ENCODE measurements at places on chromosomes 1 and 21. TPM values are rescaled to one million over a fixed set of nuclear protein-coding genes. Genes with fewer than 3 reads are reported as not detected.

Gene SPRR2G
- not detected for total RNA-seq

Gene SERTAD4
- total RNA-seq: 0.24 TPM

Gene RAB3B
- total RNA-seq: 3.8 TPM

Gene GFI1
- total RNA-seq: 7.1 TPM

Gene FCER1G
- total RNA-seq: 17.4 TPM

- no peak for DNase-seq
These were observed 58.7 kb downstream of the IGSF21 start for GRCh38 chr1:18166341-18166740.

- DNase-seq: no peak
These were observed 8.6 kb downstream of the EDEM3 start for GRCh38 chr1:184745929-184746638.

DNA sequence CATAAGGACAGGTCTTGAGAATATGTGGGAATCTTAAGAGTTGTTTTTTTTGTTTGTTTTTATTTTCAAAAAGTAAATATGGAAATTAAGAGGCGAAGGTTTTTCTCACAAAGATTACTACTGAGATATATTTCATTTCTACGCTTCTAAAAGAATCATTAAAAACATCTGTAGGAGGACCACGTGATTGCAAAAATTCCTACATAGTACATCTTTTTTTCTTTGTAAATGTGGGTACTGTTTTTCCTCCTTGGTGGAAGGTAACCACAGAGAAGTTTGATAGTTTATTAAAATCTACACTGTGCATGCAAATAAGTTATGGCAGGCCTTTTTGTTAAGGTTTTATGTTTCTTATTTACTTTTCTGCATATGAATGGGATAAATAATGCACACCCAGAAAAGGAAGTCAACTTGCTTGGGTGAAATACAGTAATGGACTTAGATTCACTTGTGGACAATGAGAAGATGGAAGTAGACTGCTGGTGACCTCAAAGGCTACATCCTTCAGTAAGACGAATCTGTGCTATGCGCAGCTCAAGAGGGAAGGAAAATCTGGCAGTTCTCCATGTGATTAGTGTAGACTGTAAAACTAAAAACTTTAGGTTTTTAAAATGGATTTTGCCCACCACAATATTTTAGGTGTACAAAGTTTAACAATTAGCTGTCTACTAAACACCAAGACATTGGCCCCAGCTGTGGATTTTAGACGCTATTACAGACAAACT, 2.0 kb downstream of the AK5 start:
- no peak for DNase-seq

- DNase-seq: no peak
These were observed 530.5 kb downstream of the PTBP2 start for GRCh38 chr1:97252076-97252475.

DNA sequence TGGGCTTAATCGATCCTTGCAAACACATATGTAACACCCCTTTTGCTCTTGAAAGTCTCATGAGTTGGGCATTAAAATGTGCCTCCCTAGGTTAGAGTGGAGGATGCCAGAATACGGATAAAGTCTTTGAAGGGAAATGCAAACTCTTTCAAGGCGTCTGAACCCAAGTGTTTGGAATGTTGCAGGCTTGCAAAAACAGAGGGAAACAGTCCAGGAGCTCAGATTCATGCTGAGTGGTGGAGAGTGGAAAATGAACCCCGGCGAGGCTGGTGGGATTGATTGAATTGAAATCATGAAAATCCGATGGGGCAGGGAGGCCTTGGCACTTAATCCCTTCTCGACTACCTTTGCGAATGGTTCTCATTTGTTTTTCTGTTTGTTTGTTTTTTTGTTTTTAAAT, 175.5 kb downstream of the PGBD5 start:
- no peak for DNase-seq

GRCh38 chr1:116257341-116257767, 115.7 kb upstream of the ATP1A1 start:
- no peak for DNase-seq

GRCh38 chr1:30881319-30882181, 27.0 kb downstream of the SDC3 start:
- no peak for DNase-seq

DNA sequence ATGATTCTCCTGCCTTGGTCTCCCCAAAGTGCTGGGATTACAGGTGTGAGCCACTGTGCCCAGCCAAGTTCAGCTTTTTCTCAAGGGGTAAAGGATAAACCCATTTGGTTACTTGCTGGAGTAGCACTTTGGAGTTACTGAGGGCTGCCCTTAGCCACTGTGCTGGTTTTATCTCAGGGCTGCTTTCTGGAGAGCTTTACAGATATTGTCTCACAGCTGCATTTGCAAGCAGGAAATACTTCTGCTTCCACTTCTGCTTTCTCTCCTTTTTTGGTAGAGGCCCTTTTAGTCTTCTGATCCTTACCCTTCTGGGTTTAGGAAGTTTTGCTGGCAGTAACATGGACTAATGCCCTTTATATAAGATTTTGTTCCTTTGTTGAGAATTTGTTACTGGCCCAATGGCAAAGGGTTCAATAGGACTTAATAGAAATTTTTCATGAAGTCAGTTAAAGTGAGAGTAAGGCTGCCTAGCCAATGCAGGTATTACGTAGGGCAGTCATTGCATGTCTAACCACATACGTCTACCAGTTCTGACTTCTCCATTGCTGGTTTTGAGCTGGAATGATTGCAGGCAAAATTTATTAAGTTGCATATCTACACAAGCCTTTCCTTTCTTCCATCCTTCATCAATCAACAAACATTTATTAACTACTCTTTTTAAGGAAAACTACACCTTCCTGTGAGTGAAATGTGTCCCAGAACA, 24.4 kb downstream of the CAP1 start:
- DNase-seq: no peak

DNA sequence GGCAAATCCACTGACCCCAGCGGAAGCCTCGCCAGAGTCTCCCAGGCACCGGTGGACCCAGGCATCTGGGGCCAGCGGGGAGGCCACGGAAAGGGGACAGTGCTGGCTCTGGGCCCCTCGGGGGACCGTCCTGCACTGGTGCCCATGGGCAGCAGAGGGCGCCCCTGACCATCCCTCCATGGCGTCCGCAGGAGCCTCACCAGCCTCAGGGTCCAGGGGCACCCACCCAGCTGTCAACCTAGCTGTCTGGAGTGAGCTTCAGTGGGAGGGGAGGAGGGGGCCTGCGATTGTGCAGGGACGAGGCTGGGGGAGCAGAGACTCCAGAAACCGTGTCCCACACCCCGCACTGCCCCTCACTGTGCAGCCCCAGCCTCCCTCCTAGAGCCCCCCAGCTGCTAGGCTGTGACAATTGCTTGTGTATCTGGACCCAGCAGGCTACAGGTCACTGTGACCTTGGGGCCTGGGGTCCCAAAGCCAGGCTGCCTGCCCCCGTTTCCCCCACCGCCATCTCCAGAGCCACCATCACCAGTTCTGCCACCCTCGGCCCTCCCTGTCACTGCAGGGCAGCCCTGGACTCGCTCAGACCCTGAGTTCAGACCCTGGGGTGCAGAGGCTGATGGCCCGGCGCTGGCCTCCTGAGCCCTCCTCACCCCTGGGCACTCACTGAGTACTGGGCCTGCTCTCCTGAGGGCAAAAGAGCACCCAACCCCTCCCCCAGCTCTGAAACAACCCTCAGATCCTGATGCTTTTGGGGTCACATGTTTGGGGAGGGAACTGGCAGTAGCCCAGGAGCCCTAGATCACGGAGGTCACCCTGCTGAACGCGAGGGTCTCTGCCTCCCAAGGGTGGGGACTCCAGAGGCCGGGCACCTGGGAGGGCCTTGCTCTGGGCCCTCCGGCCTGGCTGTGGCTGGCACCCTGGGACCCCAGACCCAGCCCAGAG, 10.6 kb upstream of the COL6A1 start:
- DNase-seq: peak; percentile 85

DNA sequence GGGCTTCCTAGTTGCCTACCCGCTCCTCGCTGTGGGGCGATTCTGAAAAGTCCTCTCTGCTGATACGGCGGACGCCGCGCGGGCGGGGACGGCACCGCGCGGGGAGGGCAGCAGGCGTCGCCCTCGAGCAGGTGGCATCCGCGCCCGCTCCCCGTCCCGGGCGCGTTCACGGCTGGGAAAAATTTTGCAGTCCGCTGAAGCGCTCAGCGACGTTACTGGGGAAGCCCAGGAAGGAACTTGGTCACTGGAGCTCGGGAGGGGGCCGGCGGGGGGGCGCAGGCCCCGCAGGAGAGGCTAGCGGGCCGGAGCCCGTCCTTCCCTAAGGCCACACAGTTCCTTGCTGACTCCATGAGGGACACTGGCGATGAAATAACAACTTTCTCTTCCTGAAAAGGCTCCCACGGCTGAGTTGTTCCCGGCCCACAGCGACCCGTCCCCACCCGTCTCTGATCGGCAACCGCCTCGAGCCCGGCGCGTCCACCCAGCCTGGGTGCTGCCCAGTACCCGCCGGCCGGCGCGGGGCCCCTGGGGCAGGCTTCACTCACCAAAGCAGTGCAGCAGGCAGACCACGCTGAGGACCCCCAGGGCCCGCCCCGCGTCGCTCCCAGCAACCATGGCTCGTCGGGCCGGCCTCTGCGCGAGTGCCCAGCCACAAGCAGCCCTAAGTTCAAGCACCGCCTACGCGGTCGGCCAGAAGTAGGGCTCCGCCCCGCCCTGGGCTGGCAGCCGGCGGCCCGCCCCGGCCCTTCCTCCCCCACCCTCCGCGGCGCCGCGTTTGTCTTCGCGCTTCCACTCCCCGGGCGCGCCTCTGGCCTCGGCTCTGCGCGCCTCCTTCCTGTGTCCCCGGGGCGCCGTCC, at the start of gene CD58:
Gene CD58 (minus strand): TSS at position 669 of the 857 bp plus-strand sequence. CDS start 54 bp downstream, at position 615.
- peak; percentile 85 for DNase-seq

DNA sequence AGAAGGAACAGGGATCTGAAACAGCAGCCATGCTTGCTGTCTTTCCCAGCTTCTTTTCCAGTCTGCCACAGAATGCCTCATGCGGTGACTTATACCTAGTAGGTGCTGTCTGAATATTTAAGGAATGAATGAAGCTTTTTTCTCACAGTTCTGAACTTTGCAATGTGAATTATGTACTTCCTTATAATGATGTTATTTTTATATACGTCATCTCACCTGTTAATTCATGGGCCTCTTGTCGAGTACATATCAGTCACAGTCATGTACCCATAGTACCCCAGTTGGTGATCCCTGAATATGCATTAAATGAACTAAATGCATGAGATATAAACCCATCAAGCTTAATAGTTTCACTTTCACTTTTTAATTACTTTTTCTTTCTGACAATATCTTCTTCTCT, 132.7 kb downstream of the NTNG1 start:
- DNase-seq: no peak

DNA sequence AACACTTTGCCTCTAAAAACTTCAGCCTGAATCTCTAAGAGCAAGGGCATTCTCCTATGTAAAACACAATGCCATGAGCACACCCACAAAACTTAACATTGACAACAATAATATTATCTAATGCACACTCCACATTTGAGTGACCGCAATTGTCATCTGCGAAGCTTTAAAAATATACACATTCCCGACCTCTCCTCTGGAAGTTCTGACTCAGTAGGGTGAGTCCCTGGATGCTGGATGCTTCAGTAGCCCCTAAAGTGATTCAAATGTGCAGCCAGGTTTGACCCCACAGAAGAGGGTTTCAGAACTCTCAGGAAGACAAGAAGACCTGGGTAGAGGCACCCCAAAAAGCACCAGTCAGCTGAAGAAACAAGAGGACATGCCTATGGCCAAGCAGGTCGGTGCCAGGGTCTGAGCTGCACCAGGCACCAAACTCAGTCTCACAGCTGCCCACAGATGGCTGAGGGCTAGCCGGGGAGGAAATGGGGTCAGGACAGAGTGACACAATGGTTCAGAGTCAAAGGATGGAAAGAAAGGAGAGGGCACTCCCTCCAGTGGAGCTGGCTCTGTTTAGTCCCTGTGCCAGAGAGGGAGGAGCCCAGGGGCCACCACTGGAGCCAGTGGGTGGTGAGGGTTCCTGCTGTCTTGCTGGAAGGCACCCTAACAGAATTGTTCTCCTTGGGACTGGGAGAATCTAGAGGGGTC, 17.4 kb downstream of the PIK3C2B start:
- DNase-seq: no peak

DNA sequence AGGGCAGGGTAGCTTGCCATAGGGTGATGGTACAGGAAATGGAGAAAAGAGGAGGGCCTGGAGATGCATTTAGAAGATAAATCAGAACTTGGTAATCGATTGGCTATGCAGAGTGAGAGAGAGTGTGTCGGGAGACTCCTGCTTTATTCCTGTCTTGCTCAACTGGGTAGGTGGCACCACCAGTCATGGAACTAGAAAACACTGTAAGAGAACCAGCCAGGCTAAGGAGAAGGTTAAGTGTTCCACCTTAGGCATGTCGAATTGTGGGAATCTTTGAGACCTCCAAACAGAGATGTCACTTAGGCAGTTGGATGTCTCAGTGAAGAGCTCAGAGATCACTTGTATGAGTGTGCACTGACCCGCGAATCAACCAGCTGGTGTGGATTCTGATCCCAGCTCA, 28.7 kb upstream of the RD3 start:
- DNase-seq: no peak

DNA sequence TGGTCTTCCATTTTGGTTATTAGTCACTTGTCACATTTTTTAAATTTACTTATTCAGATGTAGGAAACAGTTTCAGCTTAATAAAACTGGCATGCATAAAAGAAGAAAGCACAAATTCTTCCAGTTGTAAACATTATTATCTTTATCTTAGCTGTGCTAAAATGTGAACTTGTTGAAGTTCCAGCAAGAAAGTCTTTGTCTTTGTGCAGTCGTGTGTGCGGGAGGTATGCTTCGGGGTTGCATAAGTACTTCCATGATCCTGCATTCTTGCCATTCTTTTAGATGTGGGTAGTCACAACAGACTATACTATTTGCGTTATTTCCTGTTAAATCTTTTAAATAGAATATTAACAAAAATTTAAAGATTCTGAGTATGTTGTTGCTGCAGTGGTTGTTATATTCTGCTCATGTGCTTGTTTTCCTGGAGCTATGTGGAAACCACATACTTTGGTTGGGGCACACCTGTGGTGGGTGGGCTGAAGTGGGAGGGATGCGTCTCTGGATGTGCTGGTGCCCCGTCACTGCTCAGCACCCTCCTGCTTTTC, 49.9 kb downstream of the CBS start:
- no peak for DNase-seq

- no peak for DNase-seq
These were observed 317.1 kb downstream of the NTNG1 start for GRCh38 chr1:107457989-107458388.

- no peak for DNase-seq
These were observed 38.9 kb upstream of the C1orf185 start for GRCh38 chr1:51063121-51063520.

DNA sequence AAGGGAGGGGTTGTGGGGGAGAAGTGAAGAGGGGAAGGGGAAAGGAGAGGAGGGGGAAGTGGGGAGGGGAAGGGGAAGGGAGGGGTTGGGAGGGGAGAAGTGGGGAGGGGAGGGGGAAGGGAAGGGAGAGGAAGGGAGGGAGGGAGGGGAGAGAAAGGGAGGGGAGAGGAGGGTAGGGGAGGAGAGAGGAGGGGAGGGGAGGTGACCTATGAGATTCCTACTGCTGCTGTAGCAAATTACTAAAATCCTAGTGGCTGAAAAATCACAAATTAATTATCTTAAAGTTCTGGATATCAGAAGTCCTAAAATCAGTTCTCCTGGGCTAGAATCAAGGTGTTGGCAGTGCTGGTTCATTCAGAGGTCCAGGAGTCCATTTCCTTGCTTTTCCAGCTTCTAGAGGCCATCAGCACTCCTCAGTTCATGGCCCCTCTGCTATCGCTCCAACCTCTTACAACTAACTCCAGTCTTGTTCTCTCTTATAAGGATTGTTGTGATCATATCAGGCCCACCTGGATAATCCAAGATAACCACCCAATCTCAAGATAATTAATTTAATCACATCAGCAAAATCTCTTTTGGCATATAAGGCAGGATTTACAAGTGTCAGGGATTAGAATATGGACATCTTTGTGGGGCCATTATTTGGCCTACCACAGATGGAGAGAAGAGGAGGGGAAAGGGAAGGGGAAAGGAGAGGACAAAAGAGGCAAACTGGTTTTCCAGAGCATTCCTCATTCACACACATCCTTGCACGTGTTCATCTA, 30.4 kb upstream of the KANK4 start:
- no peak for DNase-seq

All from pancreas (tissue), 10 donors.